ENCODE measurements at places on chromosomes 5 and 9. TPM values are rescaled to one million over a fixed set of nuclear protein-coding genes. Genes with fewer than 3 reads are reported as not detected.

GRCh38 chr5:14267991-14268708 is 125.0 kb downstream of the TRIO start:
- H3K4me1 ChIP-seq = peaks cover 92% of the 10 kb centered on the region
- peak; percentile 14 for ATAC-seq
- peaks cover 11% of the 10 kb centered on the region for H3K36me3 ChIP-seq
- H3K27ac ChIP-seq = peak overlapping the region; percentile 72
- no peaks in the 10 kb centered on the region for H3K27me3 ChIP-seq
- H3K4me3 ChIP-seq = no peak overlapping the region

The ZCCHC7 gene
- 14.7 TPM for total RNA-seq

The FLT4 gene
- 12.0 TPM for total RNA-seq

DNA sequence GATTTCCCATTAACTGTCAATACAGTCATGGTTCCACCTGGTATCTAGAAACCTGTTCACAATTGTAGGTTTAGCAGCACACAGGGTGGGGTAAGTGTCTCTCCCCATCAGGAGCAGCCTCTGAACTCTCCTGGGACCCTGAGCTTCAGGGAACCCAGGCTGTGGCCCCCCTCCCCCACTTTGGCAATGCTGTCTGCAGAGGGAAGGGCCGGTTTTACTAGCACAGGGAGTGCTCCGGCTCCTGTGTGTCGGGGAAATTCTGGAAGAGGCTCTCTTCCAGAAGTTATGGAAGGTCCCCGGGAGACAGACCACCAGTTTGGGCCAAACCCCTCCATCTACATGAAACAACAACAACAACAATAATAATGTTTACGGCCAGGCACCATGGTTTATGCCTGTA is 9.9 kb downstream of the DAB2IP start:
- no peaks in the 10 kb centered on the region for H3K27me3 ChIP-seq
- no peak overlapping the region for H3K27ac ChIP-seq
- no peaks in the 10 kb centered on the region for H3K36me3 ChIP-seq
- no peak overlapping the region for H3K4me3 ChIP-seq
- H3K4me1 ChIP-seq = peaks cover 68% of the 10 kb centered on the region

The GZMA gene
- total RNA-seq = not detected

The SLC24A2 gene
- total RNA-seq = not detected

DNA sequence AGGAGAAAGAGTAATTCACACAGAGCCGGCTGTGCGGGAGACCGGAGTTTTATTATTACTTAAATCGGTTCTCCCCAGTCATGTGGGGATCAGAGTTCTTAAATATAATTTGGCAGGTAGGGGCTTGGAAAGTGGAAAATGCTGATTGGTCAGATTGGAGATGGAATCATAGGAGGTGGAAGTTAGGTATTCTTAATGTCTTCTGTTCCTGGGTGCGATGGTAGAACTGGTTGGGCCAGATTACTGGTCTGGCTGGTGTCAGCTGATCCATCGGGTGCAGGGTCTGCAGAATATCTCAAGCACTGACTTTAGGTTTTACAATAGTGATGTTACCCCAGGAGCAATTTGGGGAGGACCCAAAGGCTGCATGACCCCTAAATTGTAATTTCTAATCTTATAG is 4.6 kb upstream of the CERCAM start:
- no peaks in the 10 kb centered on the region for H3K4me1 ChIP-seq
- no peak overlapping the region for H3K27ac ChIP-seq
- ATAC-seq = no peak
- no peaks in the 10 kb centered on the region for H3K36me3 ChIP-seq

DNA sequence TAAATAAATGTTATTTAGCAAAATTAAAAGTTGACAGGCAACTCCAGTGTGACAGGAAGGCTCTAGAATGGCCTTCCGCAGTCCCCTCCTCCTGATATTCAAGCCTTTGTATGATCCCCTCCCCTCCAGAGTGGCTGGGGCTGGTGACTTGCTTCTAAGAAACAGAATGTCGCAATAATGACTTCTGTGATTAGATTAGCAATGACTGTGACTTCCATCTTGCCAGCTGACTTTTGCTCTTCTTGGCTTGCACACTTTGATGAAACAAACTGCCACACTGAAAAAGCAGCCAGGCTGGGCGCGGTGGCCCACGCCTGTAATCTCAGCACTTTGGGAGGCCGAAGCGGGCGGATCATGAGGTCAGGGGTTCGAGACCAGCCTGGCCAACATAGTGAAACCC is 106.5 kb upstream of the LARP1 start:
- H3K27ac ChIP-seq = no peak overlapping the region
- H3K4me3 ChIP-seq = no peak overlapping the region
- no peak for ATAC-seq
- H3K36me3 ChIP-seq = no peaks in the 10 kb centered on the region
- no peaks in the 10 kb centered on the region for H3K4me1 ChIP-seq

- H3K27ac ChIP-seq = no peak overlapping the region
- no peak for ATAC-seq
- H3K36me3 ChIP-seq = no peaks in the 10 kb centered on the region
- H3K4me1 ChIP-seq = peaks cover 21% of the 10 kb centered on the region
These were observed 3.7 kb upstream of the ICE1 start for GRCh38 chr5:5418764-5419163.

DNA sequence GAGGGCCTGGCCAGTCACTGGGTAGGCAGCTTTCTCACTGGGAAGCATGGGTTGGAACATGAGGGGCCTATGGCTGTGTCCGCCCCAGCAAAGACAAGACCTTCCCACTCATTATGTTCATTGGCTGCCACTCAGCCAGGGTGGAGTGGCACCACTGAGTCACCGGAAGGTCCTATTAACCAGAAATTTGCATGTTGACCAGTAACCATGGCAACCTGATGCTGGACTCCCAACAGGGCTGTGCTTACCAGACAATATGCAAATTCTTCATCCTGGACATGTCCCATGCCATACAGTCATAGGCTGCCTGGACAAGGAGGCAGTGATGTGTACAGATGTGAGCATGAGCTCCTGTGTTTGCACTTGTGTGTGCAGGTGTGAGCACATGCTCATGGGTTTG is 66.7 kb downstream of the PSD2 start:
- no peak overlapping the region for H3K27ac ChIP-seq
- H3K4me3 ChIP-seq = no peak overlapping the region
- H3K4me1 ChIP-seq = peaks cover 19% of the 10 kb centered on the region
- H3K27me3 ChIP-seq = no peaks in the 10 kb centered on the region
- no peaks in the 10 kb centered on the region for H3K36me3 ChIP-seq
- ATAC-seq = no peak

GRCh38 chr9:76302543-76302942 is 91.7 kb downstream of the RFK start:
- no peaks in the 10 kb centered on the region for H3K36me3 ChIP-seq
- peaks cover 6% of the 10 kb centered on the region for H3K27me3 ChIP-seq
- H3K4me1 ChIP-seq = peaks cover 11% of the 10 kb centered on the region
- ATAC-seq = no peak
- H3K4me3 ChIP-seq = no peak overlapping the region
- H3K27ac ChIP-seq = no peak overlapping the region

DNA sequence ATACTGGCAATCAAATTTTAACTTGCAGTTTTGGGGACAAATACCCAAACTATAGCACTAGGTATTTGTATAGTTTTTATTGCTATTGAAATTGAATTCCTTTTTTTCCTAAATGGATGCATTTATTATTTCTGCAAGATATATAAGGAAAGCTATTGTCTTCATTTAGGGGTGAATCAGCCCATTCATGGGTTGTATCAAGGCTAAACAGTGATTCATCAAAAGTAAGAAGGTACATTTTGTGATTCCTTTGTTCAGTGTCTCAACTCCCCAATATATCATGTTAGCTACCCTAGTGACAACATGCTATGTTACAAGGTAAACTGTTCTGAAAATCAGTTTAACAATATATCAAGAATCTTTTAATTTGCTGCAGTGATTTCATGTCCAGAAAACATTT is 185.7 kb downstream of the PLK2 start:
- ATAC-seq = no peak
- no peaks in the 10 kb centered on the region for H3K36me3 ChIP-seq
- H3K27me3 ChIP-seq = no peaks in the 10 kb centered on the region

- no peak overlapping the region for H3K27ac ChIP-seq
- no peak for ATAC-seq
- H3K36me3 ChIP-seq = no peaks in the 10 kb centered on the region
- no peaks in the 10 kb centered on the region for H3K4me1 ChIP-seq
- no peaks in the 10 kb centered on the region for H3K27me3 ChIP-seq
These were observed 40.4 kb downstream of the ELOVL7 start for GRCh38 chr5:60803712-60804111.

GRCh38 chr9:104233366-104233765 is 139.3 kb downstream of the SMC2 start:
- H3K4me3 ChIP-seq = no peak overlapping the region
- no peaks in the 10 kb centered on the region for H3K4me1 ChIP-seq
- no peaks in the 10 kb centered on the region for H3K36me3 ChIP-seq
- H3K27me3 ChIP-seq = no peaks in the 10 kb centered on the region

- H3K4me1 ChIP-seq = no peaks in the 10 kb centered on the region
- no peaks in the 10 kb centered on the region for H3K27me3 ChIP-seq
- no peak for ATAC-seq
- H3K27ac ChIP-seq = no peak overlapping the region
- no peak overlapping the region for H3K4me3 ChIP-seq
These were observed 342.2 kb downstream of the LRRC70 start for GRCh38 chr5:62920856-62921255.

- ATAC-seq = no peak
- no peak overlapping the region for H3K4me3 ChIP-seq
- H3K27ac ChIP-seq = no peak overlapping the region
- no peaks in the 10 kb centered on the region for H3K36me3 ChIP-seq
- H3K4me1 ChIP-seq = no peaks in the 10 kb centered on the region
These were observed 84.1 kb downstream of the PHF2 start for GRCh38 chr9:93660352-93661046.

The MRPS2 gene
- total RNA-seq = 23.2 TPM

The HAPLN1 gene
- total RNA-seq = 0.64 TPM

DNA sequence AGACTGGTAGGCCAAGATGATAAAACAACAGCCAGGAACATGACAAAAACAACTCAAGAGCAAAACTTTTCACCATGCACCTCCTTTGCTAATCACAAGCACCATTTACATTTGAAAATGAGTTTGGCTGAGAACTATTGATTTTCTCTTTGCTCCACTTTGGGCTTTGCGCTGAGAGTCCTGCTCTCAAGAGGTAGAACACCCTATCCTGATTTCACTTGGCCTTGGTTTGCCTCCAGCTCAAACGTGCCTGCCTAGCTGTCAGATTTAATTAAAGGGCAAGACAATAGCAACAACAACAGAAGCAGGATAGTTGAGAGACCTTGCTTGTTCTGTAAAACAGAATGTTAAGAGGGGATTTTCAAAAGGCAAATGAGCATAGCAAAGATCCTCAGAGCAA is 128.2 kb upstream of the ASTN2 start:
- H3K4me1 ChIP-seq = no peaks in the 10 kb centered on the region
- H3K27ac ChIP-seq = no peak overlapping the region
- H3K4me3 ChIP-seq = no peak overlapping the region
- H3K27me3 ChIP-seq = no peaks in the 10 kb centered on the region
- no peak for ATAC-seq

- no peaks in the 10 kb centered on the region for H3K36me3 ChIP-seq
- H3K27me3 ChIP-seq = no peaks in the 10 kb centered on the region
- H3K27ac ChIP-seq = no peak overlapping the region
- no peak overlapping the region for H3K4me3 ChIP-seq
- no peak for ATAC-seq
These were observed 12.7 kb downstream of the PCDHAC2 start for GRCh38 chr5:140978983-140979382.

The STPG3 gene
- total RNA-seq = not detected

- no peak overlapping the region for H3K27ac ChIP-seq
- H3K36me3 ChIP-seq = no peaks in the 10 kb centered on the region
- no peaks in the 10 kb centered on the region for H3K4me1 ChIP-seq
- H3K27me3 ChIP-seq = no peaks in the 10 kb centered on the region
These were observed 10.9 kb upstream of the GADD45G start for GRCh38 chr9:89593727-89594427.

The NCS1 gene
- 135 TPM for total RNA-seq

The COL5A1 gene
- total RNA-seq = 86.4 TPM

The PFN3 gene
- not detected for total RNA-seq

- no peaks in the 10 kb centered on the region for H3K4me1 ChIP-seq
- no peaks in the 10 kb centered on the region for H3K27me3 ChIP-seq
- ATAC-seq = no peak
- H3K27ac ChIP-seq = no peak overlapping the region
- H3K36me3 ChIP-seq = no peaks in the 10 kb centered on the region
These were observed 195.9 kb downstream of the SEMA6A start for GRCh38 chr5:116378777-116379121.

The RARS1 gene
- total RNA-seq = 73.5 TPM

DNA sequence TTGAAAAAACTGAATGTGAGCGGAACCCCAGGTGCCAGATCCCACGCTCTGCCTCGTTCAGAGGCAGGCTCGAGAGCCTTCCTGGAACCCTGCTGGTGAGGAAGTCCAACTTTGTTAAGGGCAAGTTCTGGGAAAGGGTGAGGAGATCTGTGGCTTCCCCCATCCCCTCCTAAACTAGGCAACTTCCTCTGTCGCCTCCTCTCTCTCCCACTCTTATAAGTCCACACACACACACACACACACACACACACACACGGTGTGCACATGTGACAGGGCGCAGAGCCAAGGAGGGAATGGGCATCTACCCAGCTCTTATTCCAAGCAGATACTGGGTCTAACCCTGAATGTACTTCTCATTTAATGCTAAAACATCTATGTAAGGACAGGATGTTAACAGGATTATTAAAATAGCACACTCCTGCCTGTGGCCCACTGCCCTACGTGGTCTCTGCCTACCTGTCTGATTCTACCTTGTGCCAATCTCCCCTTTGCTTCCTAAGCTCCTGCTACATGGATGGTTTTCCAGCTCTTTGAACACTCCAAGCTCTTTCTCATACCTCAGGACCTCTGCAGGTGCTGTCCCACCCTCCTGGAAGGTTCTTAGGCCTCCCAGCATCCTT is 72.4 kb upstream of the FBXW11 start:
- no peaks in the 10 kb centered on the region for H3K4me1 ChIP-seq
- H3K27ac ChIP-seq = no peak overlapping the region
- no peaks in the 10 kb centered on the region for H3K27me3 ChIP-seq
- no peak overlapping the region for H3K4me3 ChIP-seq

The FBXL7 gene
- 32.1 TPM for total RNA-seq

- no peak overlapping the region for H3K4me3 ChIP-seq
- no peak for ATAC-seq
- H3K27me3 ChIP-seq = no peaks in the 10 kb centered on the region
- H3K27ac ChIP-seq = no peak overlapping the region
- H3K4me1 ChIP-seq = no peaks in the 10 kb centered on the region
These were observed 162.9 kb upstream of the FTMT start for GRCh38 chr5:121688781-121689180.

GRCh38 chr5:122129306-122129705 is at the start of gene ZNF474:
ZNF474 (plus strand) TSS chr5:122129546; CDS start chr5:122151991, 22,445 bp downstream.
- H3K27ac ChIP-seq = peak within 1 kb of the TSS; percentile 65
- H3K27me3 ChIP-seq = no peaks in the 10 kb centered on the region
- peak; percentile 80 for ATAC-seq
- H3K36me3 ChIP-seq = no peaks in the 10 kb centered on the region
- peaks cover 33% of the 10 kb centered on the region for H3K4me1 ChIP-seq

All from gastroesophageal sphincter (tissue), 4 donors.